Thyroid gland (tissue), 4 donors: ENCODE measurements at places on chromosomes 7 and 10. TPM values are rescaled to one million over a fixed set of nuclear protein-coding genes. Genes with fewer than 3 reads are reported as not detected.

- no peaks in the 10 kb centered on the region for H3K4me1 ChIP-seq
- no peaks in the 10 kb centered on the region for H3K36me3 ChIP-seq
- no peak overlapping the region for H3K4me3 ChIP-seq
Observed at GRCh38 chr10:9868499-9868898, 1149.2 kb upstream of the CELF2 start.

- no peaks in the 10 kb centered on the region for H3K4me1 ChIP-seq
- H3K4me3 ChIP-seq, result no peak overlapping the region
- no peaks in the 10 kb centered on the region for H3K27me3 ChIP-seq
- no peak for DNase-seq
Observed at GRCh38 chr7:70881167-70881847, 250.6 kb upstream of the GALNT17 start.

GRCh38 chr7:84454174-84454959 lies 259.8 kb upstream of the SEMA3A start:
- no peak overlapping the region for H3K27ac ChIP-seq
- H3K36me3 ChIP-seq, result no peaks in the 10 kb centered on the region
- no peaks in the 10 kb centered on the region for H3K4me1 ChIP-seq
- H3K27me3 ChIP-seq, result no peaks in the 10 kb centered on the region
- no peak overlapping the region for H3K4me3 ChIP-seq

- H3K36me3 ChIP-seq, result no peaks in the 10 kb centered on the region
- peaks cover 21% of the 10 kb centered on the region for H3K4me1 ChIP-seq
- no peak overlapping the region for H3K27ac ChIP-seq
Observed at GRCh38 chr7:101108961-101109360, 17.9 kb upstream of the SERPINE1 start.

GRCh38 chr10:119235356-119235755 lies 28.0 kb downstream of the GRK5 start:
- H3K4me3 ChIP-seq, result no peak overlapping the region
- H3K36me3 ChIP-seq, result no peaks in the 10 kb centered on the region
- peaks cover 40% of the 10 kb centered on the region for H3K4me1 ChIP-seq
- no peaks in the 10 kb centered on the region for H3K27me3 ChIP-seq

The TFR2 gene
- 0.22 TPM for total RNA-seq
